AG20443 (cell line): ENCODE measurements at places on chromosomes 16 and 17.

GRCh38 chr17:75319904-75320691, 30.9 kb upstream of the SLC25A19 start:
- DNase-seq: peak; percentile 39

DNA sequence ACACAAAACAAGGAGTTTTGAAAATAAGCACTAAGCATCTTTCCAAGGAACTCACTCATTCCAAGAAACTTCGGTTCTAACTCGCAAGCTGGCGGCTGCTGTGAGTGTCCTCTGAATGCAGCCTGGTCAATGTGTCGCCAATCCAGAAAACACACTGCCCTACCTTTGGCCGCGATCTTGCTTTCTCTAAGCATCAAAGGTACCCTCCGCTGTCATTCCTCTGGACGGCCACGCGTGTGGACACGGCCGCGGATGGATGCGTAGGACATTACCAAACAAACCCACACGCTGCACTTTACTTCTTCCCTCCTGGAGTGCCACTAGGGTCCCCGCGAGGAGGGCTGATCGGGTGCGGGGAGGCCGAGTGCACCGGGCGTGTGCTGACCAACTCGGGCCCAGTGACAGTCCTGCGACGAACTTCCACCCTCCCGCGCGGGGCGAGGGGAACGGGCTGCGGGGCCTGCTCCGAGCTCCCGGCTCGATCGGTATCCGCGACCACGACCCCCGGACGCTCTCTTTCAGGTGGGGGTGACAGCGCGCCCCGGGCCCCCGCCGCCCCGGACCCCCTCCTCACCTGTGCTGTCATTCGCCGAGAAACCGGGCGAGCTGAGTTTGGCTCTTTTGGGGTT, 1.1 kb downstream of the CREBBP start:
- DNase-seq: no peak

DNA sequence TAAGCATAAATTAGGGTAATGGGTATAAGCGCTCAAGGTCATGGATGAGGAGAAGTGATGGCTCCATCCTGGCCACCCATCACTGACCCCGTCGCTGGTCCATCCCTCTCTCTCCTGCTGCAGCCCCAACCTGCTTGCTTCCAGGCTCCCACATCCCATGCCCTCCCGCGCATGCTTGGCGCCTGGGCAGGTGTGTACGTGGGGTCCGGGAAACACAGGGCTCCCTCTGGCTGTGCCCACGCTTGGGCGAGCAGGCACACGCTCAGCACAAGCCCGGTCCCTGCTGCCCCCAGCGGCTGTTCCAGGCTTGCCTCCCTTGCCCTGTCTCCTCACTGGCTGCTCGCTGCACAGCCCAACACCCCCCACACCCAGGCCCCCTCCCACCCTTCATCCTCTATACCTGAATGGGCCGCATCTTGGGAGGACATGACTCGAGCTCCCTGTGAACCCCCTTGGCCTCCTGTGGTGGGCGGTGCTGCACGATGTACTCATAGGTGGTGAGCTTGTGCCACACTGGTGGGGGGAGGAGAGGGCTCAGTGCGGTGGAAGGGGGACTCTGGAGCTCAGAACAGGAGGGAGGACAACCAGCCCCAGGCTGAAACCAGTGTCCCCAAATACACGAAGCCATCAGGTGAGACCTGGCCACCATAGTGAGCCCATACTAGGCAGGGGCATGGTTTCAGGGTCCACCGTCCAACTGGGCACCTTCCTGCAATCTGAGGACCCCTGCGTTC, 4.7 kb upstream of the TPPP3 start:
- no peak for DNase-seq

DNA sequence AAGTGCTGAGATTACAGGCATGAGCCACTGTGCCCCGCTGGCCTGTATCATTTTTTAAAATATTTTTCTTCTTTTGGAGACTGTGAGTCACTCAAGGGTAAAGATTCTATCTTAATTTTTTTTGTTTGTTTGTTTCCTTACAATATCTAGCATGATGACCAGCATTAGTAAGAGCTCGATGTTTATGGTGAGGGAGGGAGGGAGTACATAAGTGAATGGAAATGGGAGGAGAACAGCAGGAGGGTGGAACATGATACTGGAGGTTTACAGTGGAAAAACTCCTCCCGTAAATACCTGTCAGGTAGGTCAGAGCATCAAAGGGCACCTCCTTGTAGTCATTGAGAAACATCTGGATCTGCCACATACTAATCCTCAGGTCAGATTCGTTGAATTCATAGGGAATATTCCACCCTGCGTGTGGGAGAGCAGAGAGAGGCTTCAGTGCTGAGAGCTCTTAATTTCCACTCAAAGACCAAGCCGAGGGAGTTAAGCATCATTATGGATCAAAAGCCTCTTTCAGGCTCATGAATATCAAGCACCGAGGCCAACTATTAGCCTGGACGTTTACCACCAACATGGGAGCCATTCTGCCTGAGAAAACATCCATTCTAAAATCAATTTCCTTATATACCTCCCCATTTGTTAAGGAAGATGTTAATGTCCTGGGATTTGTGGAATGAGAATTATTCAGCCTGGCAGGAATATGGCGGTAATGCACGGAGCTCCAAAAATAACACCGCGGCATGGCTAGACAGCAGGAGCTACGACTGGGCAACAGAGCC, 51.8 kb downstream of the LYRM1 start:
- DNase-seq: no peak

DNA sequence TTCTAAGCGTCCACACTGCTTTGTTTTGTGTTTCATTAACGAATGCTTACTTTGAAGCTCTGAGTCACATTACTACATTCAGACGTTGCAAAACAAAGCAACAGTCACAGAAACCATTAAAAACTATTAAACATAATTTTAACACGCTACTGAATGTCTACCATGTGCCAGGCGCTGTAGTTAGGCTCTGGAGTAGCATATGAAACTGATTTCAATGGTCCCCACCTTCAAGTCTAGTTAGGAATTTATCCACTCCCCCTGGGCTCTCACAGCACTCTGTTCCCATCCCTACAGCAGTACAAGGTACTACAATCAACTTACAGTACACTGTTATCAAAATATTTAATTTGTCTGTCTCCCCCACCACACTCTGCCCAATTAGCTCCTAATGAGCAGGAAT, 631 bp downstream of the UTP6 start:
- DNase-seq: peak; percentile 25

DNA sequence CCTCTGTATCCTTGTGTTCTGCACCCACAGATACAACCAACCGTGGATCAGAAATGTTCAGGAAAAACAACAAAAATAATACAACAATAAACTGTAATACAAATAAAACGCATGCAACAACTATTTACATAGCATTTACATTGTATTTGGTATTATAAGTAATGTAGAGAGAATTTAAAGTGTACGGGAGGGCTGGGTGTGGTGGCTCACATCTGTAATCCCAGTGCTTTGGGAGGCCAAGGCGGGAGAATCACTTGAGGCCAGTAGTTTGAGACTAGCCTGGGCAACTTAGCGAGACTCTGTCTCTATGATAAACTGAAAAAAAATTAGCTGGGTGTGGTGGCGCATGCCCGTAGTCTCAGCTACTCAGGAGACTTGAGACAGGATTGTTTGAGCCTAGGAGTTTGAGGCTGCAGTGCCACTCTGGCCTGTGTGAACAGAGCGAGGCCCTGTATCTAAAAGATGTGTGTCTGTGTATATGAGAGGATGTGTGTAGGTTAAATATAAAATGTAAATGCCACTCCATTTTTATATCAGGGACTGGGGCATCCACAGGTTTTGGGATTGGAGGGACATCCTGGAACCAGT, 13.3 kb downstream of the SEC14L1 start:
- DNase-seq: no peak

DNA sequence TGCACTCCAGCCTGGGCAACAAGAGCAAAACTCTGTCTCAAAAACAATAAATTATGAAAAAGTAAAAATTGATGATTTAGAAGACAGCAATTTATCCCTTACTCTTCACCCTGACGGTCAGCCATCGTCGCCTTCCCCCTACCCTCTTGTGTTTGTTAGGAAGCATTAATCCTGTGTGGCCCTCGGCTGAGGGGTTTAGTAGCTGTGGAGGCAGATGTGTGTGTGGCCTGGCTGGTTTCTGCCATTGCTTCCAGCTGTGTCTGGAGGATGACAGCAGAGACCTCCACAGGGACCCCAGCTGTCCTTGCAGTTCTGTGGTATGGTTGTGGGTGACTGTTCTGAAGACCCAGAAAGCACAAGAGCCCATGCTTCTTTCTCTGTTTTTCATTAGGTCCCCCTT, 25.9 kb downstream of the DBNDD1 start:
- DNase-seq: no peak

GRCh38 chr17:79047291-79047920, 23.4 kb downstream of the C1QTNF1 start:
- DNase-seq: peak; percentile 8

- DNase-seq: peak; percentile 30
Observed at GRCh38 chr17:30389756-30390300, 11.1 kb downstream of the CPD start.

- DNase-seq: no peak
Observed at GRCh38 chr17:76146053-76146851, 5.2 kb upstream of the FOXJ1 start.

DNA sequence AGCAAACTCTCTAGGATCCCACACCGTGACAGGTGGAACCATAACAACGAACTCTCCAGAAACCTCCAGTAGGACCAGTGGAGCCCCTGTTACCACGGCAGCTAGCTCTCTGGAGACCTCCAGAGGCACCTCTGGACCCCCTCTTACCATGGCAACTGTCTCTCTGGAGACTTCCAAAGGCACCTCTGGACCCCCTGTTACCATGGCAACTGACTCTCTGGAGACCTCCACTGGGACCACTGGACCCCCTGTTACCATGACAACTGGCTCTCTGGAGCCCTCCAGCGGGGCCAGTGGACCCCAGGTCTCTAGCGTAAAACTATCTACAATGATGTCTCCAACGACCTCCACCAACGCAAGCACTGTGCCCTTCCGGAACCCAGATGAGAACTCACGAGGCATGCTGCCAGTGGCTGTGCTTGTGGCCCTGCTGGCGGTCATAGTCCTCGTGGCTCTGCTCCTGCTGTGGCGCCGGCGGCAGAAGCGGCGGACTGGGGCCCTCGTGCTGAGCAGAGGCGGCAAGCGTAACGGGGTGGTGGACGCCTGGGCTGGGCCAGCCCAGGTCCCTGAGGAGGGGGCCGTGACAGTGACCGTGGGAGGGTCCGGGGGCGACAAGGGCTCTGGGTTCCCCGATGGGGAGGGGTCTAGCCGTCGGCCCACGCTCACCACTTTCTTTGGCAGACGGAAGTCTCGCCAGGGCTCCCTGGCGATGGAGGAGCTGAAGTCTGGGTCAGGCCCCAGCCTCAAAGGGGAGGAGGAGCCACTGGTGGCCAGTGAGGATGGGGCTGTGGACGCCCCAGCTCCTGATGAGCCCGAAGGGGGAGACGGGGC, 1.3 kb downstream of the SPN start:
- DNase-seq: no peak

DNA sequence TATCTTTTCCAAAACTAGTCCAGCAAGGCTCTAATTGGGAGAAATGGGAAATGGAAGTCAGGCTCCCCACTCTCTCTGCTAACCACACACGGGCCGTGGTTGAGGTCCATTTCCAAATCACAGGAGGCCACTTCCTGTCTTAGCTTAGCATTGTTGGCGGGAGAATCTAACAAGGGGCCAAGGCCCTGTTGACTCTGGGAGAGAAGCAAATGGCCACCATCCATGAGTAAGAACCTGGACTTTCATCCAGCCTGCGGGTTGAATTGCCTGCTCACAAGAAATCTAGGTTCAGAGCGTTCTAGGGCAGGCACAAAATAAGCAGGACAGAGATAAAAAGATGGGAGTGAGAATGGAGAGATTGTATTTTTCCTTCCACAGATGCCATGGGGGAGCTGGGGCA, 5.7 kb downstream of the FAM20A start:
- DNase-seq: no peak

DNA sequence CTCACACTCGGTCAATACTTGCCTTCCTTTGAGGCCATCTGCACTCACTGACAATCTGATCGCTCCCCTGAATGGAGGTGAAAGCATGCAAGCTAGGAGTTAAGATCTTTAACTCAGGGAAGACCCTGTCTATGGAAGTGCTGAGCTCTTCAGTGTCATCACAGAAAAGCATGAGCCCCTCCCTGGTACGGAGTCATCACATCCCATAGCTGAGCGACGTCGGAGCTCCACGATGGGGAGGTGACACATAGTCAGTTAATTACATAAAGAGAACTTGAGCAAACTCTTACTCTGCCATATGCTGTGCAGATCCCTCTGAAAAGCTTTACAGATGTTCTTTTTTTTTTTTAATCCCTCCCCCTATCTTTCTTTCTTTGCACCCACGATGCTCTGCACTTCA, 463.2 kb downstream of the WWOX start:
- no peak for DNase-seq

- no peak for DNase-seq
Observed at GRCh38 chr17:48622857-48623256, 3.3 kb downstream of the HOXB9 start.

DNA sequence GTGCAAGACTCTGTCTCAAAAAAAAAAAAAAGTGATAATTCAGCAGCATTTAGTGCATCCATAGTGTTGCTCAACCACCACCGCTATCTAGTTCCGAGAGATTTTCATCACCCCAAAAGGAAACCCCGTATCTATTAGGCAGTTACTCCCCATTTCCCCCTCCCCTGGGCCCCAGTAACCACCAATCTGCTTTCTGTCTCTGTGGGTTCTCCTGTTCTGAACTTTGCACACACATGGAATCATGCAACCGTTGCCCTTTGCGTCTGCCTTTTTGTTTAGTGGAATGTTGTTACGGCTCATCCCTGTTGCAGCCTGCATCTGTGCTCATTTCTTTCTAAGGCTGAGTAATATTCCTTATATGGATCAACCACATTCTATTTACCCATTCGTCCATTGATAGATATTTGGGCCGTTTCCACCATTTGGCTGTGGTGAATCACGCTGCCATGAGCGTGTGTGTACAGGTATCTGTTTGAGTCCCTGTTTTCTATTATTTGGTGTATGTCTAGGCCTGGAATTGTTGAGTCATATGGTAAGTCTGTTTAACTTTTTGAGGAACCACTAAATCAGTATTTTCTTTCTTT, 8.7 kb upstream of the SYNGR2 start:
- peak; percentile 67 for DNase-seq

DNA sequence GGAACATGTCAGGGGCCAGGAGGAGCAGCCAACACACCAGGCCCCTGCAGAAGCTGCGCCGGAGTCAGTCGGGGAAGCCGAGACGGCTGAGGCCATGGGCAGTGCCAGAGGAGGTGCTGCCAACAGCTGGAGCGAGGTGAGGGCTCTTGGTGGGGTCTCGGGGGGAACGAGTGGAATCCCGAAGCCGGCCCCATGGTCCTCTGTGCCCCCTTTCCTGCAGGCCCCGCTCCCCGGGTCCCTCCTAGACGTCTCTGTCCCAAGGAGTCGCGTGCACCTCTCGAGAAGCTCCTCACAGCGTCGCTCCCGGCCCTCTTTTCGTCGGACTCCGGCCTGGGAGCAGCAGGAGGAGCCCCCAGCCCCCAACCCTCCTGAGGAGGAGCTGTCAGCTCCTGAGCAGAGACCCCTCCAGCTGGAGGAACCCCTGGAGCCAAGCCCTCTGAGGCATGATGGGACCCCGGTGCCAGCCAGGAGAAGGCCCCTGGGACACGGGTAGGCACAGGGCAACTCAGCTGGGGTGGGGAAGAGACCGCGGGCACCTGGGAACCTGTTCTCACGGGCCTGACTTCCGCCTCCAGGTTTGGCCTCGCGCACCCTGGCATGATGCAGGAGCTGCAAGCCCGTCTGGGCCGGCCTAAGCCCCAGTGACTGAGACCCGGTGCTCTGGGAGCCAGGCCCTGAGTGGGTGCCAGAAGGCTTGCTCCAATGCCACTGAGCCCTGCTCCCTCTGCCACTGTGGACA, 3.6 kb downstream of the APOBR start:
- no peak for DNase-seq

GRCh38 chr17:17840751-17841591, 4.2 kb upstream of the SREBF1 start:
- no peak for DNase-seq

- peak; percentile 60 for DNase-seq
Observed at GRCh38 chr16:89565506-89566372, 5.3 kb downstream of the RPL13 start.
